ENCODE measurements at places on chromosomes 13 and 19.

DNA sequence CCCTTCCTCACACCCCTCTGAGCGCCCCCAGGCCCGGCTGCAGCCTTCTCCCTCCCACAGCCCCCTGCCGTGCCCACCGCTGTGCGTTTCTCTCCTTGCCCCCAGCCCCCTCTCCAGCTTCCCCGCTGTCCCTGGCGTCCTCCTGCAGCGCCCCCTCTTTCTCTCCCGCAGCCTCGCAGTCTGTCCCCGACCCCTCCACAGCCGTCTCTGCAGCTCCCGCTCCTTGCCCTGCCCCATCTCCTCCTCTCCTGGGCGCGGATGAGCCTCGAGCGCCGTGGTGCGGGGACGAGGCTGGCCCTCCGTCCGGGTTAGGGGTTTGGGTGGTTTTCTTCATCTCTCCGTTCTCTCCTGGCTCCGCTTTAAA, 1.1 kb downstream of the KMT5C start:
- no peak for DNase-seq

DNA sequence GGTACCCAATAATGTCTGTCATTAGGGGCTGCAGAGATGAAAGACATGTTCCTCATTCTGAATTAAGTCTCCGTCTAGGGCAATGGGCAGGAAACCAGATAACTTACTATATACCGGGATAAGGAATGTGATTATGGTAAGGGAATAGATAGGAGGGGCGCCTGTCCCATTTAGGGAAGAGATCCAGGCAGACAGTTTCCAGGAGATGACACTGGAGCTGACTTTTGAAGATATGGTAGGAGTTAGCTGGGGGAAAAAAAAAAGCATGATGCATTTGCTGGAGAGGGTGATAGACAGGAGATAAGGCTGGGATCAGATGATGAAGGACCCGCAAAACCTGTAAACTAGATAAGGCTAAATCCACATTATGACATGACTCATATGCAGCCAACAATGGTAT, 340.7 kb downstream of the DCT start:
- DNase-seq, result no peak

- no peak for DNase-seq
Observed at GRCh38 chr13:113077953-113078901, 27.4 kb upstream of the F7 start.

DNA sequence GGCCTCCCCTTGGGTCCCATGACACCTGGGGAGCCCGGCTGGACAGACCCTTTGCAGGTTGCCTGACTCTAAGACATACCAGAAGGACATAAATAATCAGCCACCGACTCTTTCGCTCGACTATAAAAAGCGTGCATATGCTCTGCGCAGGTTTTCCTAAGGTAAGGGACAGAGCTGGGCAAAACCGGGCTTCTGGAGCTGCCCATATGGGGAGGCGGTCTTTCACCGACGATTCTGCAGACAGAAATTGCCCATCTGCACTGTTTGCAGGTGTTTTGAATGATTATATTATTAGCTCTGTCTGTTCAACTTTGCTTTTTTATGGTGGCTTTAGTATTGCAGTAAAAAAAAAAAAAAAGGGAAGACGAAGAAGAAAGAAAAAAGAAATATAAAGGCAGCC, 347.2 kb downstream of the TSHZ3 start:
- DNase-seq, result no peak

DNA sequence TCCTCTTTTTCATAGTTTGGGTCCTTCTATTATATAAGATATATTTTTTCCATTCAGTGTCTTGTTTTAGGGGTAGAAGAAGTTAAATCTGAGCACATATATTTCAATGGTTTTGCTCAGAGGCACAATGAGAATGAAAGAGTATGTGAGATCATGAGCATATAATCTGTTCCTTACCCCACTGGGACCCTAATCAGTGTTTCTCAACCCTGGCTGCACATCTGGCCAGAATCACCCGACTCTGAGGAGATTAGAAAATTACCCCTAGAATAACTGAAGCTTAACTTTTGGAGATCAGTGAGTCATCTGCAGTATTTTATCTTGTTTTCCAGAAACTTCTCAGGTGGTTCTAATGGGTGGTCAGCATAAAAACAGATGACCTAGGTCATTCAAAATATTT, 782 bp downstream of the CYSLTR2 start:
- no peak for DNase-seq

GRCh38 chr19:38151242-38151641, 72.8 kb downstream of the DPF1 start:
- no peak for DNase-seq

- DNase-seq, result no peak
Observed at GRCh38 chr19:44539236-44539826, 9.9 kb upstream of the CEACAM20 start.

DNA sequence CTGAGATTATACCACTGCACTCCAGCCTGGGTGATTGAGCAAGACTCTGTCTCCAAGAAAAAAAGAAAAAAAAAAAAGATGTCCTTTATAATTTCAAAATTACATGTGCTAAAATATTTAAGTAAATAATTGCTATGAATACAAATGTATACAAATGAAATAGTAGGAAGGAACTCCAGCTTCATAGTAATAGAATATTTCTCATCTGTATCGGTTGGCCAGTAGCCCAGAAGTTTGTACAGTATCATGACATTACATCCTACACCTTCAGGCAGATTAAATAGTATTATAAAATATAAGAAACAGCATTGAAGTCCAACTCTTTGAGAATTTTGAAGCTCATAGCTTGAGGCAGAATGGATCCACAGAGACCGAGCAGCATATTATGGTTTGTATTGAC, 36.5 kb upstream of the CLDN10 start:
- DNase-seq, result no peak

DNA sequence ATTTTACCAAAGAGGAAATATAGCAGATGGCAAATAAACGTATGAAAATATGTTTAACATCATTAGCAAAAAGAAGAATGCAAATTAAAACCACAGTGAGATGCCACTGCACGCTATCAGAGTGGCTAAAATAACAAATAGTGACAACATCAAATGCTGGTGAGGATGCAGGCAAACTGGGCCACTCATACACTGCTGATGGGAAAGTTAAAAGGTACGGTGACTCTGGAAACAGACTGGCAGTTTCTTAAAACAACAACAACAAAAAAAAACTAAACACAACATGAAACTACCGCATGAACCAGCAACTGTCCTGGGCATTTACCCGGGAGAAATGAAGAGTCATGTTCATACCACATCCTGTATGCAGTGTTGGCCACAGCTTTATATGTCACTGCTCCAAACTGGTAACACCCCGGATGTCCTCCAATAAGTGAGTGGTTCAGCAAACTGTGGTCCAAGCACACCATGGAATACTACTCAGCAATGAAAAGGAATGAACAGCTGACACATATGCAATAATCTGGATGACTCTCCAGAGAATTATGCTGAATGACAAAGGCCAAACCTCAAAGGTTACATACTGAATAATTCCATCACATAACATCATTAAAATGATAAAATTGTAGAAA, 22.3 kb downstream of the EPS15L1 start:
- peak; percentile 75 for DNase-seq

- no peak for DNase-seq
Observed at GRCh38 chr13:25616674-25617073, 244.9 kb downstream of the ATP8A2 start.

DNA sequence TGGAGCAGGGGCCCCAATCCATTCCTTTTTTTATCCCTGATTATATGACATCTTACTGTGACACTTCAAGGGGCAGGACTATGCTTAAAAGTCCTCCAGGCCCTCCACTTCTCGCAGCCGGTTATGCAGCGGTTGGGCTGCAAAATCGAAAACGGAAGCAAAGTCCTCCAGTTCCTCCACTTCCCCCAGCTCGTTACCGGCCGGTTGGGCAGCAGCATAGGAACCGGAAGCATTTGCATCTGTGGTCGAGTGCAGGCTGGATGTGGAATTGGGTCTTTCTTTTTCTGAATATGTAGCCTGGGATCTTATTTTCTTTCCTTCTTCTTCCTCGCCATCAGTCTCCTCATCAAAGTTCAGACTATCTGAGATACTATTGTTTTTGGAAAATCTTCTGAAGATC, 46.1 kb downstream of the OXGR1 start:
- no peak for DNase-seq

- DNase-seq, result no peak
Observed at GRCh38 chr13:43783820-43784219, 3.0 kb downstream of the ENOX1 start.
